NCI-H510A (cell line): ENCODE measurements at places on chromosomes 13 and 19.

- no peak for DNase-seq
Measured at GRCh38 chr19:10823690-10824089, 12.3 kb downstream of the TMED1 start.

GRCh38 chr13:36919171-36919832 lies 736 bp downstream of the SMAD9 start:
- no peak for DNase-seq

GRCh38 chr13:30757026-30757742 lies 21.8 kb downstream of the ALOX5AP start:
- no peak for DNase-seq

DNA sequence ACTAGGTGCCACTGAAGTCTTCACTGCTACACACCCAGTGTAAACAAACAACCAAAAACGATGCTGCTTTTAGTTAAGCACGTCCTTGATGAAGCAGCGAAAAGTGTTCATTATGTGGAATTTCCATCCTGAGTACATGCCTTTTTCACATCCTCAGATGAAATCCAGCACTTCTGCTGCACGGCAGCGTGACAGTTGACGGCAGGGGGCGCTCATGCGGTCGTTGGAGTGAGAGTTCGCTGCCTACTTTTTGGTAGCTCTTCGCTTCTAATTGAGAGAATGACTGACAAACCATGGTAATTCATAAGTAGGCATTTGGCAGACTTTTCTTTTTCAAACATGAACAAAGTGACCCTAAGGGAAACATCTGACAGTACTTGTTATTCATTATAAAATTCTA lies 1124.9 kb downstream of the EFNB2 start:
- no peak for DNase-seq
